ENCODE measurements at places on chromosomes 4 and X.

DNA sequence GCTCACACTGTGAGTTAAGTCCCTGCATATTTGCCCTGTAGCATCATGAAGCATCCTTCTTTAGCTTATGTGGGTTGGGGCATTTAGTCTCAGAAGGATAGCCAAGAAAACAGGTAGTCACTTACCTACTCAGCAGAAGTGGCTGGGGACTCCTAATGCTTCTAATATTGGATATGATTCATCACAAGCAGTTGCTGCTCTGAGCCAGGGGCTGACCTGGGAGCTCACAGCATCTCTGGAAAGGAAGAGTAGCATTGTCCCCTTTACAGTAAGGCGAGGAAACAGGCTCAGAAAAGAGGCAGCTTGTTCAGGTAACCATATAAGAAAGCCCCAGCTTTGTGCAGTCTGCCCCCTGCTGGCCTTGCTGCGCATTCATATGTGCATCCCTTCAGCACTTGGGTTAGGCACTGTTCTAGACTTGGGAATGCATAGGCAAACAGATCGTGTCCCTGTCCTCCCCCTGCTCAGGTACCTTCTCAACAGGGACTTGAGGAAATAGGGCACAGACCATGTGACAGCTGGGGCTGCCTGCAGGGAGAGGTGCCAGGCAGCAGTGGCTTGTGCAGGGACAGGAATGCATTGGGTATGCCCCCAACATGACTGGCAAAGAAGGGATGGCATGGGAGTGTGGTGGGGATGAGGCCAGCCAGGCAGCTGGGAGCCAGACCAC, 35.7 kb upstream of the TBC1D14 start:
- DNase-seq, result peak; percentile 51

DNA sequence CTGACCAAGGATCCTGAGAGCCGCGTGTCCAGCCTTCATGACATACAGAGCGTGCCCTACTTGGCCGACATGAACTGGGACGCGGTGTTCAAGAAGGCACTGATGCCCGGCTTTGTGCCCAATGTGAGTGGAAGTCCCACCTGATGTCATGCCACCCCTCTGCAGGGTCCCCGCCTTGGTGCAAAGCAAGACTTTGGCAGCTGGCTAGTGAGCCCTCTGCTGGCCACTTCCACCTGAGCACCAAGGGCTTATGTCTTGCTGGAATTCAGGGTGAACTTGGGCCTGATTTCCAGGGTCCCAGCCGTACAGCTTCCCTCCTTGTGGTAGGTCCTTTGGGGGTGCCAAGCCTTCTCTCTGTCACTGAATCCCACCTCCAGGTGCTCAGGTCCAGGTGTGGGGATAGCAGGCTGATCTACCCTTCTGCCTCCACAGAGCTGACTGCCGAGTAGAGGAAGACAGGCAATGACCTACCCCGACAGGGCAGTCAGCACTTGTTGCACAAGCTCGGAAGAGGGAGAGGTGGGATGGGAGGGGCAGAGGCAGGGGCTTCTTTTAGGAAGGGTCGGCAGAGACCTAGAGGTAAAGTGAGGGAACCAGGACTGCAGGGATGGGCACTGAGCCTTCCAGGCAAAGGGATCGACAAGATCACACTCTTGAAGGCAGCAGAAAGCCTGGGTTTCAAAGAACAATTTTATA, 248.1 kb downstream of the EVC2 start:
- DNase-seq, result no peak

DNA sequence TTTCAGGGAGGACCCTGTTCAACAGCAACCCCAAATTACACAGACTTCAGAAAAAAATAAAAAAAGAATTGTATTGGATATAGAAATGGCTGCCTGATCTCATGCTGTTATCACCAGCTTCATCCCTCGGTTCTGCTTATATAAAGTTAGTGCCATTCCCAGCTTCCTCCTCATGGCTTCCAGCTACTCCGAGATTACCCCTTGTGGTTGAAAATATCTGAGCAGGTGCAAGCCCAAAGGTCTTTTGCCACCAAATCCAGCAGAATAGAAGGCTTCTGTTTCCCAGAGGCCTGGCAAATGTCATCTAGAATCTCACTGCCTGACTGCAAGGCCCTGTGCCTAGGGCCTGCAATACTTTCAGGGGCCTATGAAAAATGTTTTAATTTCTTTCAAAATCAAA, 13.8 kb upstream of the HPGDS start:
- no peak for DNase-seq

DNA sequence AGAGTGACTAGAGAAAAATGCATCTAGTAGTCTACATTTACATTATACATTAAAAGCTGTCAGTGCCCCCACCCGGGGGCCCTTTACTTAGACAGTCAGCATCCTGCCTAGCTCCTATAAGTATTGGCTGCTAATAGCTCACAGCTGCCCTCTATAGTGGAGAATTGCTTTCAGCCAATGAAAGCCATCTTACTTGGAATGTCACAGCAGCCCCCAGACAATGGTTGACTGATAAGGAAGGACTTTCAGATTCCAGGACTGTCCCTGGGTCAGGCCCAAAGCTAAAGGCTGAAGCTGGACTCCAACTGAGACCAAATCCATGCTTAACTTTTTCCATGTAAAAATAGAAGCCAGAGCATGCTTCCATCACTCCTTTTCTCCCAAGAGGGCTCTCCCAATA, 196.9 kb downstream of the ANKRD50 start:
- no peak for DNase-seq

- DNase-seq, result no peak
Observed at GRCh38 chrX:57587607-57588006, 4.2 kb upstream of the ZXDB start.

DNA sequence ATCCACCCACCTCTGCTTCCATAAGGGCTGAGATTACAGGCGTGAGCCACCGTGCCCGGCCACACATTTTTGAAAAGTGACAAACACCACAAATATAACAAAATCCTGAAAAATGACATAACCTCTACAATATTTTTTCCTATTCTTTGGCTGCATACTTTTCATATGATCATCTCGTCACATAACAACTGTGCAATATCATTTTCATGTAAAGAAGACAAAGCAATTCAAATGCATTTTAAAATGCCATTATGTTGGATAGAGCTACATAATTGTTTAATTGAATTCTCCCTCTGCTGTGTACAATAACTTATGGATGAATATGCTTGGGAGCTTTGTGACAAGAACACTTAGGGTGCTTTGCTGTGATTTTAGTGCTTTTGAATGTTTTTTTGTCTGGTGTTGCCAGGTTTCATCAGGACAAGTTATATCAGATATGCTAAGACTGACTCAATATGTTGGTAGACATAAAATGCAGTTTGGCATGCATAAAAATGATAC, 132.9 kb downstream of the CHIC2 start:
- no peak for DNase-seq

DNA sequence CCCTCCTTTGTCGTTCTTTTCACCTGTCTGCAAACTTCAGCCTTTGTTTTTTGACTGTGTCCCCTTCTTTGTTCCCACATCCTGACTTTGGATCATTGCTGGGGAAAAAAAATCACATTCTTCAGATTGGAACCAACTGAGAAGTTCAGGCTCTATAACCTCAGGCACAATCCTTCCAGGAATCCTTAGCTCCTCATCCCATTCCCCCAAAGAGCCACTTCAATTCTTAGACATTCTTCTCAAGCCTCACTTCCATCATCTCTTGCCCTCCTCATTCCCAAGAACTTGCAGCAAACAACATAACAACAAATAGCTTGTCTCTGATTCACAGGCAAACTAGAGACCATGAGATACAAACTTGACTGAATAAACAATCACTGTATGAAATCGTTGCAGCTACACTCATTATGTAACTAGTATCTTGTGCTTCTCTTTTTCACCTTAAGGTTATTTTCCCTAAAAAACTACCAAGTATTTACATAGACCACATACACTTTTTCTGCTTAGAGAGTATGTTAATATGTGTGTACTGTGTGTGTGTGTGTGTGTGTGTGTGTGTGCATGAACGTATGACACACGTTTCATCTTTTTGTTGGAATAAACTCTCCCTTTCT, 26.4 kb upstream of the PGM2 start:
- no peak for DNase-seq

DNA sequence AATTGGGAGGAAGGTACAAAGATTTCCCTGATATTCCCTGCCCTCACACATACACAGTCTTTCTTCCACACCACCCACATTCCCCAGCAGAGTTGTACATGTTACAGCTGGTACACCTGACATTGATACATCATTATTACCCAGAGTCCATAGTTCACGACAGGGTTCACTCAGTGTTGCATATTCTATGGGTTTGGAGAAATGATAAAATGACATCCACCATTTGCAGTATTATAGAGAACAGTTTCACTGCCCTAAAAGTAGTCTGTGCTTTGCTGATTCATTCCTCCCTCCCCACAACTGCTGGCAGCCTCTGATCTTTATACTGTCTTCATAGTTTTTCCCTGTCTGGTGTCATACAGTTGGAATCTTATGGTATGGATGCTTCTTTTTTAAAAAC, 15.0 kb downstream of the AGA start:
- DNase-seq, result no peak

DNA sequence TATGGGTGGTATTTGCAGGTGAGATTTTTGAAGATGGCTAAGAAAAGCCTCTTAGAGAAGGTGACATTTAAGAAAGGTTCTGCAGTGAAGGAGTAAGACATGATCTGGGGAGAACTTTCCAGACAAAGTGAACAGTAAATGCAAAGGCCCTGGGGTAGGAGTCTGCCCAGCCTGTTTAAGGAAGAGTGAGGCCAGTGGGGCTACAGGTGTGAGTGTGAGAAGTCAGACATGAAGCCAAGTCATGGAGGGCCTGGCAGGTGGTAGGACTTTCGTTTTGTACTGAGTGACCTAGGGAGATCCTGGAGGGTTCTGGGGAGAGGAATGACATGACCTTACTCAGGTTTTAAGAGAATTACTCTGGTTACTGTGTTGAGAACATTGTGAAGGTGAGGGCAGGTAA, 21.5 kb downstream of the COQ2 start:
- no peak for DNase-seq

- no peak for DNase-seq
Observed at GRCh38 chr4:159684061-159684460, 581.2 kb downstream of the RAPGEF2 start.

GRCh38 chrX:55487143-55487542, 2.5 kb downstream of the USP51 start:
- DNase-seq, result no peak

GRCh38 chr4:544386-545105, 31.5 kb downstream of the TMEM271 start:
- no peak for DNase-seq

DNA sequence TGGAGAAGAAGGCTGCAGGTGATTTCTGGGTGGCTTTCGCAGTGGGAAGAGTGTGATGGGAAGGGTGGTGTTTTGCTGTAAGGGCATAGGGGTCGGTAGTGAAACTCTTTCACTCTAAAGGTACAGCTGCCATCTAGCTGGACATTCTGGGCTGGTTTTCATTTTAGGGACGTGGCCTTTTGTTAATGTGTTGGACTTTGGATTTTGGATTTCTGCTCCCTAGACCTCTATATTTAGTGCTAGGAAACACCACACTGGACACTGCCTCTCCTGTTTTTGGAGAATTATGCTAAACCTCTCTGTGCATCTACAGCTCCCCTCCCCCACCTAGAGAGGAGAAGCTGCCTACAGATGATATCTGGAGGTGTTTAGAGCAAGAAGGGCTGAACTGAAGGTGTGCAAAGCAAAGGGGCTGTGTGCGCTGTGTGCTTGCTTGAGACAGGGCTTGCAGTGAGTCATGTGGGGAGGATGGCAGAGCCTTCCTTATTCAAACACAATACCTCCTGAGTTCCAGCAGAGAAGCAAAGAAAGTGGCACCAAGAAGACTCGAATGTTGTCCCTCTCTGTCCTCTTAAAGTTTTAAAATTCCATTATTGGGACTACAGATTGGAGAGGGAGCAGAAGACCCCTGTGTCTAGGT, 47.9 kb downstream of the STARD8 start:
- no peak for DNase-seq

DNA sequence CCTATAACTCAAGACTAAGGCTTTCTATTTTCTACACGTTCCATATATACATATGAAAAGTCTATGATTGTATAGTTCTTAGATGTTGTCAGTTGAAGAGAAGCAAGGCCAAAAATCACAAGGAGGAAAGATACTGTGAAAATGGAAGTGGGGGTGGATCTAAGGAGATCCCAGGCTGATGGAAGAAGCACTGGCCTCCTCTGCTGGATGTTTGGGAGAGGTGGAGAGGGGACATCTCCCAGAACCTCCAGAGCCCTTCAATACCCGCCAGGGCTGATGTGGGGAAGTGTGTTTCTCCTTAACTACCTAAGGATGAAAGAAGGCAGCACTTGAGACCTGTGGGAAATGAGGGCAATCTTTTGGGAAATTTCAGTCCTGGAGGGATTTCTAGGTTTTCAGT, 67.4 kb downstream of the RASGEF1B start:
- DNase-seq, result no peak

DNA sequence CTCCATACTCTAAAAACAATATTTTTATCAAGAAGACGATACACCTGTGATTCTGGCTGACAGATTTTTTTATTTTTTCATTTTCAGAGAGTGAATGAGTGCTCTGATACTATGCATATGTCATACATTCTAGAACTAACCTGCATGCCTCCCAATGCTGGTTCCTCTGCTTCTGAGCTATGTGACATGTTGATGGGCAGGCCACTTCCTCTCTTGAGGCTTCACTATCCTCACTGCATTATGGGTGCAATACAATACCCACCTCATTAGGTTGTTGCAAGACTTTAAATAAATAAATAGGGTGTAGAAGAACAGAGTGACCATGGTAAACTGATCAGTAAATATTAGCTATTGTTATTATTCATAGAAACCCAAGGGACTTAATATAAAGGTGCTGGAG, 408.3 kb downstream of the HNRNPD start:
- DNase-seq, result no peak

- DNase-seq, result no peak
Observed at GRCh38 chr4:109214622-109215301, 87.7 kb downstream of the COL25A1 start.

GRCh38 chr4:28548594-28548993, 1688.0 kb downstream of the STIM2 start:
- no peak for DNase-seq

DNA sequence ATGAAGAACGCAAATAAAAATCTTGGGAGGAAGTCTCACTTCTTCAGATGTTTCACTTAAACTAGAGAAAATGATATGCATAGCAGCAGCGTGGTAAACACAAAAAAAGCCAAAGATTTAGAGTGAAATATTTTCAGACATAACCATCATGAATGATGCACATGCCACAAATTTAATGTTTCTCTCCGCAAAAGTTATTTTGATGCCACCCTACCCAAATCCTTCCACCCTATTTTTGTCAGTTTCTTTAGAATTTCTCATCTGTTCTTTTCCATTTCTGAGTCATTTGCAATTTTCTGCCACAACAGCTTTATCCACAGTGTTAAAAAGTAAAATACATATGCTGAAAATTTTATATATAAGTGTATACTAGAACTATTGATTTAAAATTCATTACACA, 1663.7 kb upstream of the ADGRL3 start:
- DNase-seq, result no peak

- no peak for DNase-seq
Observed at GRCh38 chr4:85116008-85116407, 149.5 kb upstream of the WDFY3 start.

GRCh38 chrX:85111347-85111746, 107.7 kb downstream of the APOOL start:
- DNase-seq, result no peak

- no peak for DNase-seq
Observed at GRCh38 chr4:81694176-81694913, 222.6 kb upstream of the RASGEF1B start.

- no peak for DNase-seq
Observed at GRCh38 chr4:89712141-89712540, 124.8 kb downstream of the SNCA start.
